Foreskin melanocyte (primary cell): ENCODE measurements at places on chromosomes 5 and 9.

DNA sequence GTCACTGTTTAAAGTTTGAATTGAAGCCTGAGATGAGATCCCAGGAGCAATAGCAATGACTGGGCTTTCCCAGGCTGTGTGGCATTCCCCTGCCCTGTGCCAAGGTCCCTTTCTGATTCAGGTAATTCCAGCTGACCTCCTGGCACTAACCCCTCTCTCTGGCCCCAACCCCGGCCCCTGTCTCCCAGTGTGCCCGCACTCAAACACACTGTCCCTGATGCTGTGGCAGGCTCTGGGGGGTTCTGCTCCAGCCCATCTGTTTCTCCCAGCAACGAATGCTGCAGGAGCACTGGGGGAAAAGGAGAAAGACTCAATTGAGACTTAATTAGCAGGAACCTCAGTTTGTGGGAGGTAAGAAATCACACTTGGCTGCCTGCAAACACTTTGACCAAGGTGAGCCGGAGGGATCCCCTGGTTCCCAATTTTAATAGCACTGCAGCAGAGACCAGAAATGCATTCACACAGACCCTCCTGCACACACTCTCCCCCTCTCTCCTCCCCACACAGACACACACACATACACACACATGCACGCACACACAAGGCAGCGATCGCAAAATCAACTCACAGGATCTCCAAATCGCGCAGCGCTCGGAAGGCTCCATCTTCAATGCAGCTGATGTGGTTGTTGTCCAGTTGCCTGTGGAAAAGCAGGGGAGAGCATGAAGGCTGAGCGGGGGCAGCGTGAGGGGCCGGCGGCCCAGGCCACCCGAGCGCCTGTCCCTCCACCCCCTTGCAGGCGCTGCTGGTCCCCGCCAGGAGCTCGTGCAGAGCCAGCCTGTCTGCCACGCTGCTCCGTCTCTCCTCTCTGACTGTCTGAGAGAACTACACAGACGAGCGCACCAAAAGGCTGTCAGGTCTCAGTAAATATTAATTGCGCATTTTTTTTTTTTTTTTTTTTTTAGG is 265.1 kb upstream of the PANK3 start:
- no peak for DNase-seq

DNA sequence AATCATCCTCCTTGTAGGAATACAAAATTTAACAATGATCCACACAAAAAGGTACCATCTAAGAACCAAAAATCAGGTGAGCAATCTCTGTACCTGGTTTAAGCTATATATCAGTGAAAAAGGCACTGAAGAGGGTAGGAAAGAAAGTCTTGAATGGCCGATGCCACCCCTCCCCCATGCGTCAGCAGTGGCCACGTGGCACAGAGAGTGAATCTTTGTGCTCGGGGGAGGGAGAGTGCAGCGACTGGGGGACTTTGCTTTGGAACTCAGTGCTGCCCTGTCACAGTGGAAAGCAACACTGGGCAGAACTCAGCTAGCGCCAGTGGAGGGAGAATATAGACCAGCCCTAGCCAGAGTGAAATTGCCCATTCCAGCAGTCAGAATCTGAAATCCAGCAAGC is 28.3 kb upstream of the PDE4D start:
- DNase-seq = no peak

GRCh38 chr5:135153661-135154060 is 119.6 kb upstream of the PITX1 start:
- no peak for DNase-seq

- DNase-seq = no peak
Observed at GRCh38 chr5:1523480-1523792, 324 bp downstream of the LPCAT1 start.

GRCh38 chr5:180717989-180718388 is 21.9 kb downstream of the OR2Y1 start:
- DNase-seq = peak; percentile 2

DNA sequence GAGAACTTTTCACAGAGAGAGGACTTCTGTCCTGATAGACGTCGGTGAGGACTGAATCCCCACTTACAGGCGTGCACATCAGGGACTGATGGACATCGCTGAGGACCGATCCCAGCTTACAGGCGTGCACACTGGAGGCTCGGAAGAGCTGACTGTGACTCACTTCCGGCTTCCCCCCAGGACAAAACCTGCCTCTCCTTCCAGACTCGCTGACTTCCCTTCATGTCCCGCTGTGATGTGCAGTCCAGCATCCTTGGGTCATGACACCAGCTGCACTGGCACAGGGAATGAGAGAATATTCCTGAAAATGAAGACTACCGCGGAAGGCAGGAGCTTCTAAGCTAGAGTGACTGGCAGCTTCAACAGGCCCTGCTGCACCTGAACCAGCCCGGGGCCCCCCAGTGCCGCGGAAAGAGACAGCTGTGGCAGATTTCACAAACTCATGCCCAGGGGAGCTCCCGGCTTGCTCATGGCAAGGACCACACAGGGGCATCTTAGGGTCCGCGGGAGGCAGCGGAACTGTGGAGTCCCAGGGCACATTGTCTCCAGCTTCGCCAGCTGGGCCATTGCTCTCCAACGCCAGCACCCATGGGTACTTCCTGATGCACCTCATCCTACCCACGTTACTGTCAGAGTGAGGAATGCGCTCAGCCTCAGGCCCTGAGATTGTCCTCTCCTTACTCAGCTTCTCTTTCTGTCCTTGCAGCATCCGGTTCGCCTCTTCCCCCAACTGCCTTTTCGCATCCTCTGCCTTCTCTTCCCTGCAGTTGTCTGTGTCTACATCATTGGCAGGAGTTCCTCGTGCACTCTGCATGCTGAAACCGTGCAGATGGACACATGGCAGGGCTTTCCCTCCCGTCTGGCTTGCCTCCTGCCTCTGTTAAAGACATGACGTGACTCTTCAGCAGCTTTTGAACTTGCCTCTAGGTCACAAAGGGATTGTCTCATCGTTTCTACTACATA is 29.5 kb downstream of the SURF6 start:
- peak; percentile 4 for DNase-seq

DNA sequence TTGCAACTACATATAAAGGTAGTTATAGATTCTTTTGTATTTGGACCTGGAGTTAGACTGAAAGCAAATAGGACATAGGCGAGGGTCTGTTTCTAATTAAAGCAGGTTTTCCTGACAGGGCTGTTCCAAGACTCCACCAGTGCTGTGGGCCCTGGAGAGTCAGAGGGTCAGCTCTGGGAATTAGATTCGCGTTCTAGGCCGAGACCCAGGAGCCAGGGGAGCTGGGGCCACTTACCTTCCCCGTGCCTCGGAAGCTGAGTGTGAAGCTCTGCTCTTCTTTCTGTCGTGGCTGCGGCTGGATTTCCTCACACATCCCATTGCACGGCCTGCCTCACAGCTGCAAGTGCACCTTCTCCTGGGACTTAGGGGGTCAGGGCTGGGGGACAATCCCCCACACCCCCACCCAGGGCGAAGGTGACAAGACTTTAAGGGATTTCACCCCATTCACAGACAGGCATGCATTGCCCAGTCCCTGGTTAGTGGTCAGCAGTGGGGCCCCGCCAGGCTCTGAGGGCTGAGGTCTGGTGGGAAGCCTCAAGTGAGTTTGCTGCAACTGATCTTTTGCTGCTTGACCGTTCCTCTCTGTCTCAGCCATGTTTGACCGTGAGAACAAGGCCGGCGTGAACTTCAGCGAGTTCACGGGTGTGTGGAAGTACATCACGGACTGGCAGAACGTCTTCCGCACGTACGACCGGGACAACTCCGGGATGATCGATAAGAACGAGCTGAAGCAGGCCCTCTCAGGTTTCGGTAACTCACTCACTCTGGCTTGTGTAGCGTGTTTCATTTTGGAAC is 15.3 kb upstream of the AHRR start:
- no peak for DNase-seq

DNA sequence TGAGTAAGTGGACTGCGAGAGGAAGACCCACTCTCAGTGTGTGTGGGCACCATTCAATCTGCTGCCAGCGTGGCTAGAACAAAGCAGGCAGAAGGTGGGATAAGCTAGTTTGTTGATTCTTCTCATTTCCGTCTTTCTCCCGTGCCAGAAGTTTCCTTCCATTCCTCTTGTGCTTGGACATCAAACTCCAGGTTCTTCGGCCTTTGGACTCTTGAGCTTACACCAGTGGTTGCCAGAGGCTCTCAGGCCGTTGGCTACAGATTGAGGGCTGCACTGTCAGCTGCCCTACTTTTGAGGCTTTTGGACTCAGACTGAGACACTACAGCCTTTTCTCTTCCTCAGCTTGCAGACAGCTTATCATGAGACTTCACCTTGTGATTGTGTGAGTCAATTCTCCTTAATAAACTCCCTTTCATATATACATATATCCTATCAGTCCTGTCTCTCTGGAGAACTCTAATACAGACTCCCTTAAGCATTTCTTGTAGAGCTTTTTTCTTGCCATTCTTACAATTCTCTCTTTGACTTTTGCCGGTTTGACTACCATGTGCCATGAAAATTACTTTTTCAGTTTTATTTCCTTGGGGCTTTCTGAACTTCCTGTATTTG is 494.9 kb downstream of the PRR16 start:
- DNase-seq = peak; percentile 83

- DNase-seq = no peak
Observed at GRCh38 chr9:90088856-90089255, 484.0 kb downstream of the GADD45G start.

- DNase-seq = peak; percentile 82
Observed at GRCh38 chr5:55159763-55160492, at the start of gene GPX8. TSS of gene GPX8 (plus strand) at chr5:55160171. CDS start at chr5:55160193, 22 bp downstream.

- DNase-seq = peak; percentile 15
Observed at GRCh38 chr5:93883459-93883858, 142.1 kb upstream of the POU5F2 start.

- no peak for DNase-seq
Observed at GRCh38 chr9:5326893-5327548, 12.7 kb downstream of the RLN1 start.

GRCh38 chr5:27830546-27830945 is 792.2 kb upstream of the CDH9 start:
- no peak for DNase-seq

DNA sequence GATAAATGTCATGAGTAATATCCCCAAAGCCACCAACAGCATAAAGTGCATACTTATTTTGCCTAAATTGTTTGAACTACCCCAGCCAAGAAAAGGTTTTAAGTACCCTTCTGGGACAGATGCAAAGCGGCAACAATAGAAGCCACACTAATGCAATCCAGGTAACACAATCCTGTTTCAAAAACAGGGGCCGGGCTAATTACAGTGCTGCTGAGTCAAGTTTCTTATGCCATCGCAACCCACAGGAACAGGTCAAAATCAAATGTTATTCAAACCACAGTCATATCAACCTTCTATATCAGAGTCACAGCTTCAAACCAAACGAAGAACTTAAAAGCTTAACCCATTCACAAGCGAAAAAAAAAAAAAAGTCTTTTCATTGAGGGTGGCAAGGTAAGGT is 28.3 kb downstream of the EBF1 start:
- no peak for DNase-seq

DNA sequence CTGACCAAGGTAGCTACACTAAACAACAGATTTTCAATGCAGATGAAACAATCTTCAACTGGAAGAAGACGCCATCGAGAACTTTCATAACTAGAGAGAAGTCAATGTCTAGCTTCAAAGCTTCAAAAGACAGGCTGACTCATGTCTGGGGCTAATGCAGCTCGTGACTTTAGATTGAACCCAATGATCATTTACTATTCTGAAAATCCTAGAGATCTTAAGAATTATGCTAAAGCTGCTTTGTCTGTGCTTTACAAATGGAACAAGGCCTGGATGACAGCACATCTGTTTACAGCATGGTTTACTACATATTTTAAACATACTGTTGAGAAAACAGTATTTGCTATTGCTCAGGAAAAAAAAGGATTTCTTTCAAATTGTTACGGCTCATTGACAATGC is 54.9 kb downstream of the RICTOR start:
- DNase-seq = no peak

DNA sequence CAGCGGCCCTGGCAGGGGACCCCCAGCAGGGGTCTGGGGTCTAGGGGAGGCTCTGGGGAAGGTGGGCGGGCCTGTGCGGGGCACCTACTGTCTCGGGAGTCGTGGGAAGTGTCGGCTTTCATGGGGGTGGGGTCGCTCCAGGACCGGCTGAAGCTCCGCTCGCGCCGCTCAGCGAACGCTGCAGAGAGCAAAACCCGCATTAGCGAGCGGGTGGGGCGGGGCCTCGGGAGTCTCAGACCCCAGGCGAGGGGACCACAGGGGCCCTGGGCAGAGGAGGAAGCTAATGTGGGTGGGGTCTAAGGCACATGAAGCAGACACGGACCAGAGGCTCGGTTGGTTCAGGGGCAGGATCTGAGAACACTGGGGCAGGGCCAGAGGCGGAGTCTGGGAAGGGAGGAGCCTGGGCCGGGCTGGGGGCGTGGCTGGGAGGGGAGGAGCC is 5.5 kb downstream of the NSMF start:
- peak; percentile 29 for DNase-seq

- DNase-seq = no peak
Observed at GRCh38 chr9:89537166-89537565, 39.3 kb upstream of the SEMA4D start.

DNA sequence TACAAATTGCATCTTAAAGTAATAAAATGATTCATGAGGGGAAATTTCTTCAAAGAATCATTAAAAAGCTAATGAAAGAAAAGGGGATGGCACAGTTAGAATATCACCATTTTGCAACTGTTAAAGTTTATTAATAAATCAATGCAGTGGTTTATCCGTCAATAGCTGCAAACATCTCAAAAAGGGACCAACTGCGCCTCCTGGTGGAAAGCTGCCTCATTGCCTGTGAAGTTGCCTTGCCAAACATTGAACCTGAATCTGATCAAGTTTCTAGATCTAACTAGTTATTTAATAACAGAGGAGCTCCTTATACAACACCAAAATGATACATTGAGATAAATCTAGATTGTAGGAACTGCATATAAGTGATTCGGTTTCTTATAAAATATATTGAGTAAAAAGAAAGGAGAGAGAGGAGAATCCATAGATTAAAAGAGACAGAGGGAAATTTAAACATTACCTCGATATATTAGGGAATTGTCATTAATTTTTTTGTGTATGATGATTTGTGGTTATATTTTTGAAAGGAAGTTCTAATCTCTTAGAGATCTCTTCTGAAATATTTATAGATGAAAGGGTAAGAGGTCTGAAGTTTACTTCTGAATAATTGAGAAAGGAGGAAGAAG is 6.9 kb upstream of the NDUFB6 start:
- DNase-seq = peak; percentile 44

- no peak for DNase-seq
Observed at GRCh38 chr5:15575666-15576065, 75.7 kb downstream of the FBXL7 start.

GRCh38 chr9:133111808-133112662 is 9.0 kb downstream of the RALGDS start:
- DNase-seq = no peak

- DNase-seq = no peak
Observed at GRCh38 chr5:67149057-67149950, 47.3 kb downstream of the CD180 start.

DNA sequence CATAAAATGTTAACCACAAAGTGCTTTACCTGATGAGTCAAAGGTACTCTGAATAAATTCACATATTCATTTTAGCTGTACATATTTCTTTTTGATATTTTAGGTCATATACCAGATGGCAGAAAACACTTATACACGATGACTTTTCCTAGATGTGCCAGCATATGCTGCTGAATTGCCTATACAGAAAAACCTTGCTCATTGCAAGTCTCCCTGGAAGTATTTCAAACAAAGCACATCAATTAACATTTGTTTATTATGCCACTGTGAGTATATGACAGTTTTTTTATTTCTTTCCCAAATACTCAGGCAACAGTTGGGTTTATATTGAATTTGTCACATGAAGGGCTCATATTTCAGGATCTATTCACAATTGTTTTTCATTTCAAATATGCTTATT is 180.8 kb downstream of the TMEM232 start:
- DNase-seq = no peak

GRCh38 chr9:69811351-69811868 is 9.2 kb upstream of the CFAP95 start:
- no peak for DNase-seq
